ENCODE measurements at places on chromosomes 5 and 9.

DNA sequence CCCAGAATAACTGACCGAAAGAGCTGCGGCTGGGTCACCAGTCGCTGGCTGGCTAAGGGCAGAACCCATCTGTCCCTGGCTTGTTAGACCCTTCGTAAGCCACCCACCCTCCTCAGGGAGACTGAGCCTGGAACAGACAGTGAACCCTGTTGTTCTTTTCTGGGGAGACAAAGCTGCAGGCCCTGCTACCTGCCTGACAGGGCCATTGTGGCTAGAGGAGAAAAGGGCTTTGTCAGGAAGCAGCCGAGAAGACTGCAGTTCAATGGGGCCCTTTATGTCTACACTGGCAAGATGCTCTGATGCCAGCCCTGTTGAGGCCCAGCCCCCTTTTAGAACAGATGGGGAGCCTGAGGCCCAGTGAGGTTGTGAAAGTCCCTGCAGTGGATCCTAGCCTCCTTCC, 3.7 kb upstream of the NIPAL4 start:
- DNase-seq, result no peak

- DNase-seq, result no peak
Measured at GRCh38 chr5:74975582-74975981, 76.8 kb downstream of the GCNT4 start.

DNA sequence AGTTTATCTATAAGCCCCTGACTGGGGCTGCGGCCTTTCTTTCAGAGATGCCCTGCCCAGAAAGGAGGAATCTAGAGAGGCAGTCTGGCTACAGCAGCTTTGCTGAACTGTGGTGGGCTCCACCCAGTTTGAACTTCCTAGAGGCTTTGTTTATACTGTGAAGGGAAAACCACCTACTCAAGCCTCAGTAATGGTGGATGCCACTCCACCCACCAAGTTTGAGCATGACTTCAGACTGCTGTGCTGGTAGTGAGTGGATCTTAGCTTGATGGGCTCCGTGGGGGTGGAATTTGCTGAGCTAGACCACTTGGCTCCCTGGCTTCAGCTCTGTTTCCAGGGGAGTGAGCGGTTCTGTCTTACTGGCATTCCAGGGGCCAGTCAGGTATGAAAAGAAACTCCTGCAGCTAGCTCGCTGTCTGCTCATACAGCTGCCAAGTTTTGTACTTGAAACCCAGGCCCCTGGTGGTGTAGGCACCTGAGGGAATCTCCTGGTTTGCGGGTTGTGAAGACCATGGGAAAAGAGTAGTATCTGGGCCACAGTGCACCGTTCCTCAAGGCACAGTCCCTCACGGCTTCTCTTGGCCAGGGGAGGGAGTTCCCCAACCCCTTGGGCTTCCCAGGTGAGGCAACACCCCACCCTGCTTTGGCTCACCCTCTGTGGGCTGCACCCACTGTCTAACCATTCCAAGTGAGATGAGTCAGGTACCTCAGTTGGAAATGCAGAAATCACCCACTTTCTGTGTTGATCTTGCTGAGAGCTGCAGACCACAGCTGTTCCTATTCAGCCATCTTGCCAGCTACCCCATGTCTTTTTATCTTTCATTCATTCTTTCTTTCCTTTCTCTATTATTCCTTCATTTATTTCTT, 211.8 kb upstream of the C9orf72 start:
- DNase-seq, result no peak

DNA sequence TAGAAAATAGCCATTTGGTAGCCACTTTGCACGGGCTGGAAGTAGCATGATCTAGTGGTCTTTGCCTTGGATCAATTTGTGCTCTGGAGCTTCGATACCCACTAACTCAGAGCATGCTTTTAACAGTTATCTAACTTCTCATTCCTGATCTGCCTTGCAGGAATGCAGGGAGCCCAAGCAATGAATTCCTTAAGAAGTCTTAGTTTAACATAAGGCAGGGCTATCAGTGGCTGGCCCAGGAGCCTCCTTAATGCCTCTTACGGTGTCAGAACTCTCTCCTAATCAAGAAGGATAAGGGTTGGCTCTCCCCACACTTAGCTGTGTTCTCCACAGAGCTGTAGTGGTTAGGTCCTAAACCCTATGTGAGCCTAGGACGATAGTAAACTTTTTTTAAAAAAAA, 95.8 kb upstream of the TBCA start:
- no peak for DNase-seq

- no peak for DNase-seq
Measured at GRCh38 chr5:150114773-150115408, 28.5 kb upstream of the CSF1R start.

DNA sequence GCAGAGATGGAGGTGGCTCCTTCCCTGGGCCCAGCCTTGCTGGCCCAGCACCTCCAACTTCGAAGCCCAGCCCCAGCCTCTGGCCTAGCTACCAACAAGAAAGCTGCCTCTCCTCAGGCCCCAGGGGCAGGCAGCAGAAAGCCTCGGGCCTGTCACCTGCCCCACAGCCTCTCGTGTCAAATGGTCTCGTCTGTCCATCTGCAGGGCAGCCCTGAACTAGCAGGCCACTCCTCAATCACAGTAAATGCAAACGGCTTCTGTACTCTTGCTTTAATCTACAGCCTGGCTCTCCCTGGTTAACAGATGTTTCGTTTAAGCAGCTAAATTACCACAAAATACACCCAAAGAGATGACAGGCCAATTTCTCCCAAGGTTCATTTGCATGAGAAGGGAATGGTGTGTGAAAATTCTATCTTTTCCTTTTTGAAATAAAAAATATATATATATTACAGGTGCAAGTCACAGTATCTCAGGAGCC, 21.5 kb downstream of the VAV2 start:
- DNase-seq, result no peak

- no peak for DNase-seq
Measured at GRCh38 chr5:31916327-31916726, 257.8 kb downstream of the GOLPH3 start.

DNA sequence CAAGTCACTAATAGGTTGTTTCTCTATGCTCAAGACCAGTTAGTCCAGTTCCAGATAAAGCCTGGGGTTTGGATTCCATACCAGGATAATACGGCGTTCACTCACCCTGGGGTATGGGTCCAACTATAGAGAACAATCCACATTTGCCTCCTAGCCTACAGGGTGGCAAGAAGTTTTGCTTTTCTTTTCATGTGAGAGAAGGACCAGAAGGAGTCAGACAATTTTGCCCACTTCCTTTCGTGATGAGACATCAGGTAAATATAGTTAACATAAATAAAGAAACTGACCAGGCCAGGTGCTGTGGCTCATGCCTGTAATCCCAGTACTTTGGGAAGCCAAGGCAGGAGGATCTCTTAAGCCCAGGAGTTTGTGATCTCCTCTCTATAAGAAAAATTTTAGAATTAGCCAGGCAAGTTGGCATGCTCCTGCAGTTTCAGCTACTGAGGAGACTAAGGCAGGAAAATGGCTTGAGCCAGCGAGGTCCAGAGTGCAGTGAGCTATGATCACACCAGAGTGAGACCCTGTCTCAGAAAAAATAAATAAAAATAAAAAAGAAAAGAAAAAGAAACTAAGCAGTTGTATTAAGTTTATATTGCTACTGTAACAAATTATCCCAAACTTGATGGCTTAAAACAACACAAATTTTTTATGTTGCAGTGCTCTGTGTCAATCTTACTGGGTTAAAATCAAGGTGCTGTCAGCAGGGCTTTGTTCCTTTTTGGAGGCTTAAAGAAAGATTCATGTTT, 7.5 kb upstream of the REEP5 start:
- DNase-seq, result no peak

DNA sequence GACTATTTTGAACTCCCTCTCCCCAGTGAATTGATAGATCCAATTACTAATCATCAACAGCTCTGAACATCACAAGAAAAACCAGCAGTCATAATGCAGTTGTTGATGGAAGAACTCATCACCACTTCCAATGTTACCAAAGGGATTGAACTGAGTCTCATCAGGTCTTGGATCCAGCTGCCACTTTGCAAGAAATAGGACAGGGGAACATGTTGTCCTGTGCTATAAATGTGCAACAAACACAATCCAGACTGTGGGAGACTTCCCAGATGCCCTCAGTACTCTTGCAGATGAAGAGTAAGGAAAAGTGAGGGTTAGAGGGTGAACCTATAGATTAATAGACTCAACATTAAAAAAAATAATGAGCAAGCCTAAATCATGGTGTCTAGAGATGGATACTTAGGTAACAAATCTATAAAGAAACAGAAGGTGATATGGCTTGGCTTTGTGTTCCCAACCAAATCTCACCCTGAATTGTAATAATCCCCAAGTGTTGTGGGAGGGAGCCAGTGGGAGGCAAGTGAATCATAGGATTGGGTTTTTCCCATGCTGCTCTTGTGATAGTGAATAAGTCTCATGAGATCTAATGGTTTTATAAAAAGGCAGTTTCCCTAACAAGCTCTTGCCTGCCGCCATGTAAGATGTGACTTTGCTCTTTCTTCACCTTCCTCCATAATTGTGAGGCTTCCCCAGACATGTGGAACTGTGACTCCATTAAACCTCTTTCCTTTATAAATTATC, 63.4 kb upstream of the PAPPA start:
- no peak for DNase-seq

- DNase-seq, result no peak
Measured at GRCh38 chr9:15531380-15531779, 20.6 kb upstream of the PSIP1 start.
